T-helper 22 cell (primary cell): ENCODE measurements at places on chromosomes 1 and 21.

GRCh38 chr1:22922640-22923039 is 50.0 kb downstream of the LACTBL1 start:
- no peak for DNase-seq

DNA sequence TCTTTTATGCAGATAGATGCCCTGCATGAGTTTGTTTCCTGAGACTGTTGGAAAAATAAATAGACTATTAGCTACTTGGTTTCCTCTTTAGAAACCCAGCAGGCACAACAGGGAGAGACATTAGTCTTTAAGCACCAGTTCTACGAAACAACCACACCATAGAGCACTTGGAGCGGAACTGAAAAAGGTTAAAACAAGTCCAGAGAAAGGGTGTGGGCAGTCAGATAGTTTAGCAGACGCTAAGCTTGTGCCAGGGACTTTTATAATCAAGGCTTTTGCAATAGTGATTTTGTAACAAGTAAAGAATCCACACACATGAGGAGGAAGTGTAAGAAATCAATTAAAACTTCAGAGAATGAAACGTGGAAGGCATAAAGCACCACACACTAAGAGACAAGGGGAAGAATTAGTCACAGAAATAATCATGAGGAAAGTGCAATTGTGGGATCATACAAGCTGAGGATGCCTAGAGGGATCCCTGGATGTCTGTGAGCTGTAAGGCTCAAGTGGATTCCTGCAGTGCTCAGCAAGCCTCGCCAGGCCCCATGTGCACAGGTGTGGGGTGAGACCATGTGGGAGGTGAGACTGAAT is 37.8 kb upstream of the TLR5 start:
- no peak for DNase-seq

- DNase-seq, result no peak
Observed at GRCh38 chr1:171997936-171998335, 156.6 kb downstream of the DNM3 start.

- DNase-seq, result no peak
Observed at GRCh38 chr1:147377263-147378246, 135.1 kb downstream of the CHD1L start.

GRCh38 chr1:8194481-8195227 is 123.3 kb upstream of the SLC45A1 start:
- DNase-seq, result no peak

DNA sequence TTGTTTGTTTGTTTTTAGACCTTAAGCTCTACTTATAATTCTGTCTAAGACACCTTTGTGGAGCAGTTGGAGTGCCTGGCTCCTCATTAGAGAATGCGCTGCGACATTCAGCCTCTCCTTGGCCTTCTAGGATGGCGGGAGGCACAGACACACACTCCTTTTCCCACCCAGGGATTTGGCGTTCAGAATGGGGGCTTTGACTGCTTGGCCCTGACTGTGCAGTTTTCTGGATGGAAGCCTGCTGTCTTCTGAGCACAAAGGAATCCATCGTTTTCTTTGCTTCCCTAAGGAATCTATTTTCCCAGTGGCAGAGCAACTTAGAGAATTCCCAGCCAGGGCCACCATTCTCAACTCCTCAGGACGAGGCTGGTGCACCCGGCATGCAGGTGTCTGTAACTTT is 83.6 kb downstream of the GALNT2 start:
- no peak for DNase-seq

DNA sequence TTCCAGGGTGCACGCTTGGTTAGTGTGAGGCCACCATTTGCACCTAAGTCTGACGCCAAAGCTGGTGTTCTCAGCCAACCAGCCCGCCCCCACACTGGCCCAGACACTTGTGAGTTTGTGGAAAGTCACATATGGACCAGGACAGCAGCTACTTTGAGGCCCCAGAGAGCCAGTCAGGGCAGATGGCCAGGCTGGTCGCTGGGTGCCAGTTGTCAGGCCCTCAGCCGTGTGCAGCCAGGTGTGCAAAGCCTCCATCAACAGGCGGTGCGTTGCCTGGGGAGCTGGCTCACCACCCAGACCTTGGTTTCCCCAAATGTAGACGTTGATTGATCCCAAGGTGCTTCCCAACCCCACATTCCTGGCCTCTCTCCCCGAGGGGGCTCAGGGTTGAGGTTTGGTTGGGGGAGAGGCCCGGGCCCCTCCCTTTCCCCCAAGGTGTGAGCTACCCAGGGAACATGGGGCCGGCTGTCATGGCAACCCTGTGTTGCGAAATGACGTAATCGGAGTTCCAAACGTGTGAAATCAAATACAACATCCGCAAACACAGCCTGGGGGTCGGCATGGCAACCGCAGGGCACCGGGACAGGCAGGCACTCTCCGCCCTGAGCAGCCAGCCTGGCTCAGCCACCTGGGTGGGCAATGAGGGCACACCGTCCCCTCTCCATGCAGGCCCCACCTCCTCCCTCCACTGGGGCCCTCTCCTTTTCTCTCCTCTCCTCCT is 42.2 kb upstream of the WNT4 start:
- DNase-seq, result no peak

- no peak for DNase-seq
Observed at GRCh38 chr1:23149114-23149513, 19.5 kb downstream of the LUZP1 start.

DNA sequence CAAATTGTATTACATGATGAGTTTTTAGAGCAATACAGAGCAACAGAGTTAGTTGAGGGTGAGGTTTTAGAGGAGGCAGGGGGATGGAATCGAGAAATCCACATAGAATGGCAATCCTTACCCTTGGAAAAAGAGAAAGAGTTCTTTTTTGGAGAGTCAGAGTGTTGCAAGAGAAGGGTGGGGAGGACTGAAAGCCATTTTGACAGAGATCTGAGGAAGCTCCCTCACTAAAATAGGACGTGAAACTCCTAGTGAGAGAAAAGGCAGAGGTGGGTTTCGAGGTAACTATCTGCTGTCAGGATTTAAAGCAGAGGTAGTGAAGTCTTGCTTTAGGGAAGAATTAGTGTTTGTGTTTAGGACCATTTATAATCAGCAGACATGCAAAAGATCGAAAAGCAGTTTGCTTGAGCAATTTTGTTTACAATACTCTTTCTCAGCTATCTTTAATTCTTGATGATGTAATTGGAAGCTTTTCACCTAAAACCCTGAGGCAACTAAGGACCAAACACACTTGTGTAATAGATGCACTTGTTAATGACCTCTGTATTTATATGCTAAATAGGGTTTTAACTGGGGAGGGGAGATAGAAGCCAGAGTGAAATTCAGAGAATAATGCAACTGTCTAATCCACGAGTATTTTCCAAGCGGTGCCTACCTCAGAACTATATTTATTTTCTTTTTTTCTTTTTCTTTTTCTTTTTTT is 20.0 kb downstream of the ADAMTS5 start:
- DNase-seq, result no peak

- DNase-seq, result no peak
Observed at GRCh38 chr21:36985751-36986594, 19.5 kb upstream of the HLCS start.

- DNase-seq, result no peak
Observed at GRCh38 chr1:9149151-9149550, 20.2 kb upstream of the GPR157 start.

DNA sequence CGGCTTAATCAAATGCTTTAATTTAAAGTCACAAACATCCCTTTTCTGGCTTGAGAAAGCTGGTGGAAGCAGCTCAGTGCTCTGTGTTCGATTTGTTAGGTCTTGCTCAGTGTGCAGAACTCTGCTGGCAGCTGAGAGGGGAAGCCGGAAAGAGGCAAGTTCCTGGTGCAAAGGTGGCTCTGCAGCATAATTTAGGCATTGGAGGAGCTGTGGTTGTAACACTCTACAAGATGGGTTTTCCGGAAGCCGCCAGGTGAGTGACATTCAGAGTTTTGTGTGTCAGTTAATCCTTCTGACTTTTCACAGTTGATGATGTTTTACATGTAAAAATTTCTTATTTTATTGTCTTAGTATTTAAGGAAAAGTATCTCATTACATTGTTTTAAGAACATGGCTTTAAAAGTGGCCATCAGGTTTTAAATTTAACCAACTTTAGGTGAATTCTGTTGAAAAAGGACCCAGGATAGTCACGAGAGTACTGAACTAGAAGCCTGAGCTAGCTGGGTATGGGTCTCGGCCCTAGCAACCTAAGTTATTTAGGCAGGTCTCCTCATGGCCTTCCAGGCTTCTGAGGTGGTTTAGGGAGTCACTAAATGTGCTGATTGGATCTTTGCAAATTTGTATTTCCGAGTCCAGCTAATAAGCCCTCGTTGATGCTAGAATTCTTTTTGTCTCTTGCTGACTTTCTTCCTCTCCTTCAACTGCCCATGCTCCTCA is 47.1 kb upstream of the PODN start:
- peak; percentile 73 for DNase-seq

- no peak for DNase-seq
Observed at GRCh38 chr1:201476670-201477344, 7.8 kb upstream of the PHLDA3 start.

- no peak for DNase-seq
Observed at GRCh38 chr1:115377411-115377810, 39.4 kb upstream of the NGF start.

DNA sequence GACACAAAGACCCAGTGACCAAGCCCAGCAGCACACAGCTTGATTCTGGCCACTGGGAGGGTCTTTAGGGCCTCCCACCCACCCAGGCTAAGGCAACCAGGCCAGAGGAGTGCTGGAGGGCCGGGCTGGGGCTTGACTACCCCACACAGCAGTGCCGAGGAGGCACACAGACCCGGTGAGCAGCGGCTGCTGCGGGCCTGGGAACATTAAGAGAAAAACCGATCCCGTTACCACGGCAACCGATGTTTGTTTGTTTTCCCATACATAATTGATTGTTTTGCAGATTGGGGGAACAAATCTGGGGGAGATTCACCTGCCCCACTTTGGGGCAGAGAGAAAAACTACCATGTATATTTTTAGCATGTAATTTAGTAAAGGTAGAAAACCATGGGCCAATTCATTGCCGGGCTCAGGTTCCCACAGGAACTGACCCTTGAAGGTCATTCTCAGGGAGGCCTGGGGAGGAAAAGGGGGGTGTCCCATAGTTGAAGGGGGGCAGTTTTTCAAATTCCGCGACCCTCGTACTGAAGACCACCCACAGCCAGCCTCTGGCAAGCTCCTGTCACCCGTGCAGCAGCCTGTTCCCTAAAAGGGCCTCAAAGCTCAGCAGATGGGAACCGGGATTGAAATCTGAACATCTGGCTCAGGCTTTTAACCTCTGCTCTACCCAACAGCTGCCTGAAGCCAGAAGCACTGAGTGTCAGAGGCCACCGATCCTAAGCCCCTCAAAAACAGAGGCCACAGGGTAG is 35.3 kb downstream of the CHD5 start:
- no peak for DNase-seq

DNA sequence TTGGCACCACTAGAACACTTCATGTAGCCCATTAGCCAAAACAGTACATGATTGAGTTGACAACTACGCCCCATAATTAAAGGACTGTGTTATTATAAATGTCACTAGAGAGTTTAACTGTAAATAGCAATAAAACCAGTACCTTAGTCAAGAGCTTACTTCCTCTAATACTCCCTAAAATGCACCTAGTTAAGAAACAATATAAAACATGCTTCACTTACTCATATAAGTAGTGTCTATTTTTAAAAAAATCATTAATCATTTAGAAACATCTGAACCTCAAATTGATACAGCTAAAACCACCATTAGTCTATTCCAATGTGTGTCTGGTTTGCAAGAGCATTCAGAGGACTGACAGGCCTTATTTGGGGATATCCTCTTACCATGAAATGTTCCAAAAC is 25.3 kb downstream of the PTP4A2 start:
- DNase-seq, result no peak

DNA sequence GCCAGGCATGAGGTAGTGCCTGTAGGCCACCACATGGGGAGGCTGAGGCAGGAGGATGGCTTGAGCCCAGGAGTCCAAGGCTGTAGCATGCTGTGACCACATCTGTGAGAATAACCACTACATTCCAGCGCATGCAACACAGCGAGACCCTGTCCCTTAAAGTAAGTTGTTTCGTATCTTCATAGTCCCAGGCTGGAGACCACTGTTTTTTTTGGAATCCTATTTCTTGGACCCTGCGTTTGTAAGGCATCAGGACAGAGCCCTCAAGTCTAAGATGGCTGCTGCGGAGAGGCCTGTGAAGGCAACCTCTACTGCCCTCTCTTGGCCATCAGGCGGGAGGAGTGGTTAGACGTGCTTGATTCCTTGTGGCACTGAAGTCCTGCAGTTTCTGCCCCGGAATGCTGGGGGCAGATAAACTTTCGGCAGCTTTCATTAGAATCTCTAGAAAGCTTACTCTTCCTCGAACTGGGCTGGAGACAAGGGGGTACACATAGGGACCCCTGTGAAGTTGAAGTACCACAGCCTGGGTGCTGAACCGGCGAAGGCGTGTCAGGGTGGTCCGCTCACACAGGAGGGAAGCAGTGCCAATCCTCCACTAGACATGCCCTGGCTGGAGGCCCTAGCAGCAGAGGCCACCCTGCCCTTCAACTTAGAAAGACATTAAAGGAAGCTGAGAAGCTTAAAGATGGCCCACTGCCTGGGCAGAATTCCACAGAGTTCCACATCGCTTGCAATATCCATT is 36.6 kb downstream of the RABIF start:
- DNase-seq, result no peak

DNA sequence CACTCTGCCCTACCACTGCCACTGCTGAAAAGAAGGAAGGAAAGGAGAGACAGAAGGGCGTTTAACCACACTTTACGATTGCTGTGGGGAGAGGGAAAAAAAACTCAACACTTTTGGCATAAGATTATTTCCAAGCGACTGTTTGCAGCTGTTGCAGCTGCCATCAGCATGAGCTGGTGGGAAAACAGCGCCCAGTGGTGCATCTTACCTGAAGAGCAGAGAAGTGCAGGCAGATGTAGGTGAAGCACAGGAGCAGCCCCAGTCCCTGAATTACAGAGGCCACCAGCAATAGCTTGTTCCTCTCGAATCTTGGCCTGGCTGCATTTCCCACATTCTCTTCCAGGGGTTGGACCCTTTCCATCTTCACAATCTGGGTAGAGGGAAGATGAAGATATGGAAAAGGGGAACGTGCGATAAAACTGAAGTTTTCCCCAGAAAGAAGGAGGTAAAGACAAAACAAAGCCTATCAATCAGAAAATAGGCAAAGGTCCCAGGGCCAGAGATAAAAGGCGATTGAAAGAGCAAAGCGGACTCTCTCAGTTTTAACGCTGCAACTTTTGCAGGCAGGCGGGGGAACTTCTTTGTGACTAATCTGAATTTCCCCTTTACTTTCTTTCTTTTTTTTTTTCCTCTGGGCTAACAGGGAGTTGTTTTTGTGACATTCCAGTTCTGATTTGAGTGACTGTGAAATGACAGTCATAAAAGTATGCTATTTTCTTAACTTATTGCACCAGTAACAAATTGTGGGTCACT is at the start of gene TNFSF4:
Gene TNFSF4 (minus strand): TSS at position 516 of the 753 bp plus-strand sequence. CDS start 155 bp downstream, at position 361.
- DNase-seq, result no peak

- no peak for DNase-seq
Observed at GRCh38 chr1:209012443-209013196, 570.9 kb upstream of the CAMK1G start.
